ENCODE measurements at places on chromosomes 5 and 9. TPM values are rescaled to one million over a fixed set of nuclear protein-coding genes. Genes with fewer than 3 reads are reported as not detected.
A peak's percentile ranks its signal among the peaks of the same experiment; 100 is the strongest.

TMEM252 gene
- total RNA-seq = not detected

CARTPT gene
- total RNA-seq = not detected

CYSRT1 gene
- 0.63 TPM for total RNA-seq

PCA3 gene
- not detected for total RNA-seq

KCNV2 gene
- not detected for total RNA-seq

GPX3 gene
- total RNA-seq = not detected

CKS2 gene
- total RNA-seq = 121 TPM

DNA sequence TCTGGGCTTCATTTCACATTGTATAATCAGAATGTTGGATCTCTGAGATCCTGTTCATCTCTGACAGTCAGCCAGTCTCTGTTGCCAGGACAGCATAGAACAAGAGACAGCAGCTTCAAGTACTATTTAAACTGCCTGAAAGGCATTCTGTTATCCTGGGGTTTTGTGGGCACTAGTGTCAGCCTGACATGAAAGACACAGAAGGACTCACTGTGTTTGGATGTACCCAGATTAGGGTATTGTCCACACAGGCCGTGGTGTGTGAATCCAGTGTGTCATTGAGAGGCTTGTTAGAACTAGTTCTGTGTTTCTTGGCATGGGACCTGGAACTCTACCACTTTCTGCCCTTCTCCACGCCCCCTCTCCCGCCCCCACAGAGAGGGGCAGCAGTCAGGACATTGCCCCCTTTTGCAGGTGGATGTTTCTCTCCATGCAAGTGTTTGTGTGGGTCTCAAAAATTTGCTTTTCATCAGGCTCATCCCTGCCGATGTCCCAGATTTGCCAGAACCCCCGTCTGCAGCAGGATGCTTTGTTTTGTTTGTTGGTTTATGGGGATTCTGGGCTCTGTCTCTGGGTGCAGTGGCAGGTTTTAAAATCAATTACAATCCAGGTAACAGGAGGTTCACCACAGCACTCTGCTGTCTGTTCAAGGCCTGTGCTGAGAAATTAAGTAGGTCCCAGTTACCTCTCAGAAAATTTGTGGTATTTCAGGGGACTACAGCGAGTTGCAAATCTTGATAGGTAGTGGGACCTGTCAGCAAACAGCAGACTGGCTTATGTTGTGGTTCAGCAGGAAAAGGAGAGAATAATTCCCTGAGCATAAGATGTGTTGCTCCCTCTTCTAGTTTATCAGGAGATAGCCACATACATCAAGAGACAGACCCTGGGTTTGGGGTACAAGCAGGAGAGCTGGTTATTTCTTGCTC lies 144.6 kb downstream of the DOCK2 start:
- no peak overlapping the region for H3K27ac ChIP-seq
- DNase-seq = no peak
- H3K4me3 ChIP-seq = no peak overlapping the region
- no peaks in the 10 kb centered on the region for H3K27me3 ChIP-seq
- H3K36me3 ChIP-seq = peaks cover 5% of the 10 kb centered on the region

GRCh38 chr9:91625331-91625730 lies 201.7 kb upstream of the NFIL3 start:
- no peaks in the 10 kb centered on the region for H3K36me3 ChIP-seq
- H3K4me3 ChIP-seq = no peak overlapping the region
- no peaks in the 10 kb centered on the region for H3K27me3 ChIP-seq
- no peaks in the 10 kb centered on the region for H3K4me1 ChIP-seq
- no peak overlapping the region for H3K27ac ChIP-seq

DNA sequence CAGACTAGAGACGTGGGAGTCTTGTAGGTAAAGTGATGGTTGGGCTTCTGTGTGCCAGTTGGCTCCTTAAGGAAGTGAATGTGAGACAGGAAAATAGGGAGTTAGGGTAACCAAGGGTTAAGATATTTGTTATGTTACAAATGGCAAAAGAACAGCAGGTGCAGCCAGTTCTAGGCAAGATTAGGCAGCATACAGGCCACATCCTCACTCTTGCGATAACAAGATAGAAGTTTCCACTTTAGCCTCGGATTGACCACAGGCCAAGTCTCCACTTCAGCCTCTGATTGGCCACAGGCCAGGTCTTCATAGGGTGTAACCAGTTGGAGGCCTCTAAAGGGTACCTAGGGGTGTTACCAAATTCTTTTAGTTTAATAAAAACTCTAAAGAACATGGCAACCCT lies 54.6 kb upstream of the ABCA1 start:
- no peak overlapping the region for H3K27ac ChIP-seq
- H3K27me3 ChIP-seq = no peaks in the 10 kb centered on the region
- H3K36me3 ChIP-seq = no peaks in the 10 kb centered on the region
- H3K4me3 ChIP-seq = no peak overlapping the region
- no peak for DNase-seq
- peaks cover 17% of the 10 kb centered on the region for H3K4me1 ChIP-seq

DNA sequence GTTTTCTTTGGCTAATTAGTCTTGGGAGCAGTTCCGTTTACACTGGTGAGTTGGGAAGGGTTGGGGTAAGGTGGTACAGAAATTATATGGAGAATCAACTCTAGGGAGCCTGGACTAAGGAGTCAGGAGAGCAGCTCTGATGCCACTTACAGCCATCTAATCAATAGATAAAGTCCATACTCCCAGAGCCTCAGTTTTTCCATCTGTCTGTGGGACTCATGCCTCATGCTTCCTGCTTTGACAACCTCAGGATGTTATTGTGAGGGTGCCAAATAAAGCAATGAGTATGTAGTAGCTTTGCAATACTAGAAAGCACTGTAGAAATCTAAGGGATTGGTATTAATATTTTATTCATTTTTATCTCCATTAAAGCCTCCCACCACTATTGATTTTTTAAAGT lies 105.0 kb downstream of the GALNT10 start:
- no peaks in the 10 kb centered on the region for H3K4me1 ChIP-seq
- no peak overlapping the region for H3K4me3 ChIP-seq
- no peak for DNase-seq
- H3K27ac ChIP-seq = no peak overlapping the region
- no peaks in the 10 kb centered on the region for H3K36me3 ChIP-seq
- H3K27me3 ChIP-seq = no peaks in the 10 kb centered on the region

- no peak overlapping the region for H3K4me3 ChIP-seq
- H3K4me1 ChIP-seq = no peaks in the 10 kb centered on the region
- no peak overlapping the region for H3K27ac ChIP-seq
- DNase-seq = no peak
- no peaks in the 10 kb centered on the region for H3K27me3 ChIP-seq
Measured at GRCh38 chr5:129447968-129448367, 12.1 kb upstream of the ADAMTS19 start.

DNA sequence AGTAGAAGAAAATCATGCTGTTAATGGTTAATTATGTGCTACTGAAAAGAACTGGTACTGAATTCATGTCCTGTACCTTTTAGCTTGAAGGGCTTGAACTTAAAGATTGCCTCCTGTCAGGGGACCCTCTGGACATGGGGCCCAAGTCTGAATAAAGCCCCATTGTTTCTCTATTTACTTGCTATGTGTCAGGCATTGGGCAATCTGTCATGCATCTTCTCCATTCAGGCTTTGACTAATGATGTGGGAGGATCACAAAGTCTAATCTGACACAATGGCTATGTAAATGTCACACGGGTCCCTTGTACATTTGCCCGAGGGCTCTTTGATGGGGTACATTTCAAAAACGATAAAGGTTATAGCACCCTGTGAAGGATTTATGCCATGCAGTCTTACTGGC lies 64.0 kb upstream of the TUSC1 start:
- H3K4me3 ChIP-seq = no peak overlapping the region
- DNase-seq = no peak
- H3K27me3 ChIP-seq = no peaks in the 10 kb centered on the region
- H3K4me1 ChIP-seq = no peaks in the 10 kb centered on the region
- no peak overlapping the region for H3K27ac ChIP-seq

DNA sequence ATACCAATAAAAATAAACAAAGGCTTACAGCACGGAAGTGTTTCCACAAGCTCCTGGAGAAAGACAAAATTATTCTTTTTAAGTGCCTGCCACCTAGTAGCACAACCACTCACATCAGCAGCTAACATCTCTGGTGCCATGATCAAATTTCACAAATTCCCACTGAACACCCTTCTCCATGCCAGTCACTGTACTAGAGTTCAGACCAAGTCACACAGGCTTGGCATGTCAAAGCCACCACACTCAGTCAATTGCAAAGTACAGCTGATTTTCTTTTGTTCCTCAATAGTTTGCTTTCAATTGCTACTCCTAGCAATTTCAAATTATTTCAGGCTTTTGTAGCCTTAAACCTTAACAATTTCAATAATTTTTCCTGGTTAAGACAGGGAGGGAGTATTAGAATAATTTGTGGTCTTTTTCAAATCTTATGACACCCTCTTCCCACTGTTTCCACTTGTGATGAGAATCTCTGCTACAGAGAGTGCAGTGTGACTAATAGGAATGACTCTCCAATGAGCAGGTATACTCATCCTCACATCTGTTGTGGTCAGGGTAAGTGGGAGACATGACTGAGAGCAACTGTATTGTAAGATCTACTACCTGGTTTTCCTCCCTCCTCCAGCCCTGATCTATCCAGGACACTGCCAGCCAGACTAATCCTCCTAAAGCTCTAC lies 46.2 kb downstream of the RNF145 start:
- no peaks in the 10 kb centered on the region for H3K27me3 ChIP-seq
- peaks cover 18% of the 10 kb centered on the region for H3K36me3 ChIP-seq
- no peaks in the 10 kb centered on the region for H3K4me1 ChIP-seq
- no peak for DNase-seq

DNA sequence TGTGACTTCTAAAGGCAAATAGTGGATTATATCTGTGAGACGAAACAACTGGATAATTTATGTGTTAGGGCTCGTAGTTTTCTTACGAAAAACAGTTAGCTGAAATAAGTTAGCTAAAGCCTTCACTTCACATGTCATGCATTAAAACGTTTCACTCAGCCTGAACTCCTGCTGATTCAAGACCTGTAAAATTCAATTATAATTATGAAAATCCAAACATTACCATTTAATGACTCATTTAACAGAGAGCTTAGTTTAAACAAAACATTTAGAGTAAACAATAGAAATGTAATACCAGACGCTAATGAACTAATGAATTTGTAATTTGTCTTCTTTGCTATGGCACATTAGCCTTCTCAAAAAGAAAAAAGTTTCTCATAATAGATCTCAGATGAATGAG lies 1.7 kb downstream of the TAL2 start:
- no peak for DNase-seq
- H3K4me3 ChIP-seq = no peak overlapping the region
- H3K36me3 ChIP-seq = no peaks in the 10 kb centered on the region
- no peaks in the 10 kb centered on the region for H3K27me3 ChIP-seq
- H3K27ac ChIP-seq = no peak overlapping the region

DNA sequence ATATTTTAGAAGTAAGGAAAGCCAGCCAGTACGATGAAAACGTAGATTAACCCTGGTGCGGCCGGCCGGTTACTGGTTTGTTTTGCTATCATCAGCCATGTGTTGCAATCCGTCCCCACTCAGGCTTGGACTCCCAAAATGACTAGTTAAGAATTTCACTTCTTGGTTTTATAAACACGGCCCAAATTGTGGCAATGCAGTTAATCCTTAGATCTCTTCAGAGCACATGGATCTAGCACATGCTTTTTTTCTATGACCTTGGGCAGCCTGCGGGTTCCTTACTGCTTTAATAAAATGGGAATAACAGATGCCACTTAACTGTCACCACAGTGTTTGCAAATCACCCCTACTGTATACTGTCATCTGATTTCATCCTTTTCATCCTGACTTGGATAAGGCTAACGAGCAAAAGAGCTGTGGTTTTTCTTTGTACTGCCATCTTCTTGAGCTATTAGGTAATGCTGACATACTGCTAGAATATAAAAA lies 1.5 kb downstream of the NDFIP1 start:
- H3K4me1 ChIP-seq = peaks cover 22% of the 10 kb centered on the region
- H3K4me3 ChIP-seq = peak overlapping the region; percentile 75
- peaks cover 11% of the 10 kb centered on the region for H3K36me3 ChIP-seq
- peak overlapping the region; percentile 99 for H3K27ac ChIP-seq
- DNase-seq = peak; percentile 45

GRCh38 chr5:169567079-169567478 lies 16.5 kb upstream of the SPDL1 start:
- H3K4me3 ChIP-seq = no peak overlapping the region
- no peak for DNase-seq
- no peaks in the 10 kb centered on the region for H3K4me1 ChIP-seq
- no peaks in the 10 kb centered on the region for H3K36me3 ChIP-seq

GRCh38 chr9:30771760-30772159 lies 1612.7 kb upstream of the ACO1 start:
- no peaks in the 10 kb centered on the region for H3K27me3 ChIP-seq
- no peak overlapping the region for H3K27ac ChIP-seq
- no peaks in the 10 kb centered on the region for H3K4me1 ChIP-seq
- no peaks in the 10 kb centered on the region for H3K36me3 ChIP-seq

DNA sequence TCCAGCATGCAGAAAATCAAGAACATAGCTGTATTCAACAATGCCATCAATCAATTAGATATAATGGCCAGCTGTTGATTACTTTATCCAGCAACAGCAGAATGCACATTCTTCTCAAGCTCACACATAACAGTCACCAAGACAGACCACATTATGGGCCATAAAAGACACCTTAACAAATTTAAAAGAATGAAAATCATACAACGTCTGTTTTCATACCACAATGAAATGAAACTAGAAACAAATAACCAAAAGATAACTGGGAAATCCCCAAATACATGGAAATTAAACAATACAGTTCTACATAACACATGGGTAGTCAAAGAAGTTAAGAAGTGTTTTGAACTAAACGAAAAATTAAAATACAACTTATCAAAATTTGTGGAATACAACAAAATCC lies 130.9 kb upstream of the GNA14 start:
- no peaks in the 10 kb centered on the region for H3K36me3 ChIP-seq
- no peak overlapping the region for H3K27ac ChIP-seq
- peaks cover 7% of the 10 kb centered on the region for H3K4me1 ChIP-seq
- H3K4me3 ChIP-seq = no peak overlapping the region

DNA sequence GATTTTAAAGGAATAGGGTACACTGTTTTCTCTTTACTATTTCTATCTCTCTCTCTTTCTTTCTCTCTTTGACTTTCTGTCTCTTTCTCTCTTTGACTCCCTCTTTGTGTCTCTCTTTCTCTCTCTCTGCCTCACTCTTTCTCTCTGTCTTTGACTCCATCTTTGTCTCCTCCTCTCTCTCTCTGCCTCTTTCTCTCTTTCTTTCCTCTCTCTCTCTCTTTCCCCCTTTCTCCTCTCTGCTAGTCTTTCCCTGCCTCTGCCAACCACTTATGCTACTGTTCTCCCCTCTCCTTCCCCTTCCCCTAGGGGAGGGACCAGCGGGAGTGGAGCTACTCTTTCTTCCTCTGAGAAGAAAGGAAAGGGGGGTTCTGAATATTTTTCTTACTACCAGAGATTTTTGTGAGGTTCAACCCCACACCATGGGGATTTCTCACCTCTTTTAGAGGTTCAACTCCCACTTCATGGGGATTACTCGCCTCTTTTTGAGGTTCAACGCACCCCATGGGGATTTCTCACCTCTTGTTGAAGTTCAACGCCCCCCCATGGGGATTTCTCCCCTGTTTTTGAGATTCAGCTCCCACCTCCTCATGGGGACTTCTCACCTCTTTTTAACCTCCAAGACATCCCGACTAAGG lies 309.9 kb downstream of the NR3C1 start:
- H3K27ac ChIP-seq = no peak overlapping the region
- no peaks in the 10 kb centered on the region for H3K4me1 ChIP-seq
